ENCODE measurements at places on chromosomes 1 and 21. TPM values are rescaled to one million over a fixed set of nuclear protein-coding genes. Genes with fewer than 3 reads are reported as not detected.

DNA sequence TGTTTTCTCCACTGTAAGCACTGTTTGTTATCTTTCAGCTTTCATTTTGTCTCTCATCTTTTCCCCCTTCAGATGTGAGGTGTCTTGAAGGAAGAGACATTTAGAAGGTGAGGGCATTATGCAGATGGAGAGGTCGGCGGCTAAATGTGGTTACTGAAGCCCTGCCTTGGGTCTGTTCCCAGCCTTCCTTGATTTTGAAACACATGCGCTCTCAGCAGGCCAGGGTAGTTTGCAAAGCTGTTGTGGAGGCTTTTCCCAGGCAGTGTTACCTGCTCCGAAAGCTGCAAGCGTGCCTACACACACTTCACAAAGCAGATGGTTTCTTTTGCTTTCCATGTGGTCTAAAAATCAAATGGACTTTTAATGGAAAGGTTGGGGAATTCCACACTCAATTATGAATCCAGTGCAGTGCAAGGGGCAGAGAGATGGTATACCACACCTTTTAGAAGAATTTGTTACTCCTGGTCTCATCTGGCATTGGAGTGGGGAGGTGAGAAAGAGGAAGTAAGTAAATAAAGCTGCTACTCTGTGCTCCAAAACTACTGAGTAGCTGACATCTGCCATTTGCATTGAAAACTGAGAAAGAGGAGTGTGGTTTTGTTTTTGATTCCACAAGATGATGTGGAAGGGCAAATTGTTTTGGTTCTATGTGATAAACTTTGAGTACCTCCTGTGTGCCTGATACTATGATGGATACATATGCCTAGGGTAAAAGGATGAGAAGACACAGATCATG lies 91.9 kb downstream of the NFIA start:
- no peak for DNase-seq

DNA sequence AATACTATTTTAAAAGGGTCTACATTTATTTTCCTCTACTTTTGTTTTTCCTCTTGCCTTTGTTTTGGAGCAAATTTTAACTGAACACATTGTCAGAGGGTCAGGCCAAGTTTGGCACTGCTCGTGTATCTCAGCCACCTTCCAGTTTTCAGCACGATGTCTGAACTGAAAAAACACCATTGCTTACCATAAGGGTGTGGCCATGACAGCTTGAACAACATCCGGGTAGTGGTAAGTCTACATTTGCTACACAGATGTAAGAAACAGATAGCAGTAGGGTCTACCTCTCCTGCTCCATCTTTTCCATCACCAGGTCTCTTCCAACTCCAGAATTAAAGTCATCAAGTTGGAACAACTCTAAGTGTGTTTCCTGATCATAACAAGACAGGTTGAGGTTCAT lies 4.2 kb downstream of the HIVEP3 start:
- no peak for DNase-seq

- DNase-seq = no peak
These were observed 17.1 kb upstream of the MPZL1 start for GRCh38 chr1:167704715-167705114.

- DNase-seq = no peak
These were observed 40.2 kb upstream of the SLC35D1 start for GRCh38 chr1:67094191-67094590.

Gene PYGO2
- total RNA-seq = 26.5 TPM

Gene HSD3B2
- total RNA-seq = 125 TPM

Gene TAS1R1
- total RNA-seq = not detected

Gene RNU1-4
- under 0.01 TPM for total RNA-seq

Gene MFAP2
- 5.6 TPM for total RNA-seq

Measured in transverse colon (tissue), 4 donors.